ENCODE measurements at places on chromosomes 3 and 15. TPM values are rescaled to one million over a fixed set of nuclear protein-coding genes. Genes with fewer than 3 reads are reported as not detected.

DNA sequence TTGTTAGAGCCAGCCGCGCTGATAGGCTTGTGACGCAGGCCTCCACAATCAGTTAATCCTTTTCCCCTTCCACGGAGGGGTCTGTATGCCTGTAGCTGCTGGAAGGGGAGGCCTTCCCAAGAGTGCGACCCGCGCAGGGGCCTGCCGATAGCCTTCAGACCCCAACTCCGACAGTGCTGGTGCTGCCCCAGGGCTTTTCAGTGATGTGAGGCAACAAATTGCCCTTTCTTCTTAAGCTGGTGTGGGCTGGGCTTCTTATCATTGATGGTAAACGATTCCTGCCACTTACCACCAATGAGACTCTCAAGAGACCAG lies 143.4 kb downstream of the CHSY1 start:
- no peaks in the 10 kb centered on the region for H3K4me1 ChIP-seq
- no peaks in the 10 kb centered on the region for H3K27me3 ChIP-seq
- no peak for DNase-seq
- H3K4me3 ChIP-seq: no peak overlapping the region

The ROPN1B gene
- total RNA-seq: not detected

The GOLGA8K gene
- total RNA-seq: 0.66 TPM

DNA sequence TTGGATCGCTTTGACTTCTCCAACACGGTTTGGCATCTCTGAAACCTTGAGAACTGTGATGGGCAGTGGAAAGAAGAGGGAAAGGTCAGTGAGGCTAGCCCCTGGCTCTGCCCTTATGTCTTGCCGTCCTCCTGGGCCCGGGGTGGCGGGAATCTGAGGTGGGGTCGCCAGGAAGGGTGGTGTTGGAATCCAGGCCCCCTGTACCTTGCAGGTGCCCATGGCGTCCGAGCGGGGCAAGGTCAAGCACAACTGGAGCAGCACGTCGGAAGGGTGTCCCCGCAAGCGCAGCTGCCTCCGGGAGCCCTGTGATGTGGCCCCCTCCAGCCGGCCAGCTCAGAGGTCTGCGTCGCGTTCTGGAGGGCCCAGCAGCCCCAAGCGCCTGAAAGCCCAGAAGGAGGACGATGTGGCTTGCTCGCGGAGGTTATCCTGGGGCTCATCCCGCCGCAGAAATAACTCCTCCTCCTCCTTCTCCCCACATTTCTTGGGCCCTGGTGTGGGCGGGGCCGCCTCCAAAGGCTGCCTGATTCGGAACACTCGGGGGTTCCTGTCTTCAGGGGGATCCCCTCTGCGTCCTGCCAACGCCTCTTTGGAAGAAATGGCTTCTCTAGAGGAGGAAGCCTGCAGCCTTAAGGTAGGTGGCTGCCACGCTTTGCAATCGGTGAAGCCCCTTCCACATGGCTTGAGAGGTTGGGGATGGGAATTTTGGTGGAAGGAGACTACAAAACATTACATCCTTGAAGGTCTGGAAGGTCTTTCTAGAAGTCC lies 907 bp downstream of the TATDN2 start:
- no peaks in the 10 kb centered on the region for H3K36me3 ChIP-seq
- H3K27ac ChIP-seq: peak overlapping the region; percentile 82
- peaks cover 6% of the 10 kb centered on the region for H3K4me1 ChIP-seq
- no peaks in the 10 kb centered on the region for H3K27me3 ChIP-seq

- H3K4me1 ChIP-seq: no peaks in the 10 kb centered on the region
- H3K36me3 ChIP-seq: no peaks in the 10 kb centered on the region
- no peak overlapping the region for H3K27ac ChIP-seq
- H3K27me3 ChIP-seq: no peaks in the 10 kb centered on the region
- DNase-seq: peak; percentile 69
These were observed 26.2 kb downstream of the MAP4 start for GRCh38 chr3:47989981-47990440.

The CCR9 gene
- total RNA-seq: not detected

The CCDC39 gene
- total RNA-seq: 0.32 TPM

DNA sequence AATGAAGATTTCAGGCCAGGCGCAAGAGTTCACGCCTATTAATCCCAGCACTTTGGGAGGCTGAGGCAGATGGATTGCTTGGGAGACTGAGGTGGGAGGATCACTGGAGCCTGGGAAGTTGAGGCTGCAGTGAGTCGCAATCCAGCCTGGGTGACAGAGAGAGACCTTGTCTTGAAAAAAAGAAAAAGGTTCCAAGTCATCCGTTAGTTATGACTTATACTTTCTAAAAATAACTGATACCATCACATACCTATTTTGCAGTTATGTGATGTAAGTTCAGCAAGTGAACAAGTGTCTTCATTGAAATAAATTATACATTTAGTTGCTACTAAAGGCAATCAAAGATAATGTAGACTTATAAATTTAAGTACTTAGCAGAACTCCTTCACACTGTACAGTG lies 22.1 kb downstream of the CLPX start:
- peaks cover under 1% of the 10 kb centered on the region for H3K36me3 ChIP-seq
- H3K27ac ChIP-seq: no peak overlapping the region
- H3K4me1 ChIP-seq: peaks cover 3% of the 10 kb centered on the region
- H3K27me3 ChIP-seq: no peaks in the 10 kb centered on the region
- no peak overlapping the region for H3K4me3 ChIP-seq

DNA sequence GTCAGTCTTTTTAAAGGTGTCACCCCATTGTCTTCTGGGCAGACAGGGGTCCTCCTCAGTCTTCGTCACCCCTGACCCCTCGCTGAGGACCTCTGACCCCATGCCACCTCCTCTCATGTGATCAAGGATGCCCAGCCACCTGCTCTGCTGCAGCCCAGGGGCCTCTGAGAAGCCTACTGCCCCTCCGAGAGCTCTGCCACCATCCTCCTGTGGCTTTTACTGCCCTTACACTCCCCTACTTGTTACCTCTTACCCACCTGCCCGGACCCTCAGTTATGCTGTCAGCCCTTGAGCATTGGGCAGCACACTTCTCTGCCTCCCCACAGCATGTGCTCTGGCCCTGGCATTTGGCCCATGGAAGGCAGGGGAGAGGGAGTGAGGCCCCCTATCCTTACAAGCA lies 123.2 kb downstream of the LRRK1 start:
- no peak overlapping the region for H3K4me3 ChIP-seq
- no peaks in the 10 kb centered on the region for H3K36me3 ChIP-seq
- no peak for DNase-seq
- no peaks in the 10 kb centered on the region for H3K4me1 ChIP-seq
- no peaks in the 10 kb centered on the region for H3K27me3 ChIP-seq

DNA sequence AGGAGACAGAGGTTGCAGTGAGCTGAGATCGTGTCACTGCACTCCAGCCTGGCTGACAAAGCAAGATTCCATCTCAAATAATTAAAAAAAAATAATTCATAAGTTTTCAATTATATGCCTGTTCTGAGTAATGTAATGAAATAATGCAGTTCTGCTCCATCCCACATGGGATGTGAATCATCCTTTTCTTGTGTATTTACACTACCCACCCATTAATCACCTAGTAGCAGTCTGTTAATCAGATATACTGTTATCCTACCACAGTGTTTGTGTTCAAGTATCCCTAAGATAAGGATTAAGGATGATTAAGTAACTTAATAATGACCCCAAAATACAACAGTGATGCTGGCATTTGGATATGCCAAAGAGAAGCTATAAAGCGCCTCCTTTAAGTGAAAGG lies 38.8 kb downstream of the PIGB start:
- no peaks in the 10 kb centered on the region for H3K27me3 ChIP-seq
- no peak for DNase-seq
- H3K27ac ChIP-seq: no peak overlapping the region
- H3K4me3 ChIP-seq: no peak overlapping the region
- H3K4me1 ChIP-seq: no peaks in the 10 kb centered on the region

GRCh38 chr3:43649365-43649968 lies 27.7 kb upstream of the ANO10 start:
- no peak overlapping the region for H3K4me3 ChIP-seq
- H3K27me3 ChIP-seq: no peaks in the 10 kb centered on the region
- H3K36me3 ChIP-seq: no peaks in the 10 kb centered on the region
- H3K27ac ChIP-seq: no peak overlapping the region

DNA sequence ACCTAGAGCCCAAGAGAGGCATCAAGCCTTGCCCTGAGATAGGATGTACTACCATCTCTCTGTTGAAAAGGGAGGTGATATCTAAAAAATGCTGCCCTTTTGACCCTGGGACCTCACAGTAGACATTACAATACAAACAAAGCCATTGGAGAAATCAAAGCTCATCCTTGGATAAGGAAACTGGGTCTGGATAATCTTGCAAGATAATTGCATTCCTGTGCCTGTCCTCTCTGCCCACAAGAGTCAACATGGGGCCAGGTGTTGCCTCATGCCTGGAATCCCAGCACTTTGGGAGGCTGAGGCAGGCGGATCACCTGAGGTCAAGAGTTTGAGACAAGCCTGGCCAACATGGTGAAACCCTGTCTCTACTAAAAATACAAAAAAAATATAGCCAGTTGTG lies 57.3 kb upstream of the DLG1 start:
- H3K27me3 ChIP-seq: no peaks in the 10 kb centered on the region
- no peak overlapping the region for H3K4me3 ChIP-seq
- no peak for DNase-seq
- H3K36me3 ChIP-seq: no peaks in the 10 kb centered on the region

The COPG1 gene
- total RNA-seq: 121 TPM

- H3K36me3 ChIP-seq: no peaks in the 10 kb centered on the region
- no peak overlapping the region for H3K27ac ChIP-seq
- H3K4me1 ChIP-seq: no peaks in the 10 kb centered on the region
- no peak overlapping the region for H3K4me3 ChIP-seq
- no peak for DNase-seq
These were observed 605.0 kb downstream of the NLGN1 start for GRCh38 chr3:174002543-174002942.

The HGD gene
- 25.9 TPM for total RNA-seq

DNA sequence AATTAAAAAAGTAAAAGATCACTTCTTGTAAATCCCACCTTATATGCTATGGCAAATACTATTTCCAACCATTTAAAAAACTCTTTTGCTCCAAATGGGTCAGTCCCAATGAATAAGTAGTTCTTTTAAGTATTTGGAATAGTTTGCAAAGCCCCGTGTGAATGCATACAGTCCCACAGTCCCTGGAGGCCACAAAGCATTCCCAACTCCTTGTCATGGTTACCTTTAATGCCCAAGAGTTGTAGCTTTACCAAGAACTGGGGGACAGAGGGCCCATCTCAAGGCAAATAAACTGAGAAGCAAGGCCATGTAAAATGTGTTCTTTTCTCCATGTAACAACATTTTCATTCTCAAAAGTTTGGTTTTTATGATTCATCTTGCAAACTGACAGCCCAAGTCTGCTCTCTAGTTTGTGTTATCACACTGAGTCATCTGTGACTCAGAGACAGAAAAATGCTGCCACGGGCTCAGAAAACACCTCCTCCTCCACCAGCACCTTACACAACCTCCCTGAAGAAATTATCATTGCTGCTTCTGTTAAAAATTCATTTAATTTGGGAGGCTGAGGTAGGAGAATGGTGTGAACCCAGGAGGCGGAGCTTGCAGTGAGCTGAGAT lies 336.2 kb downstream of the ERC2 start:
- no peak overlapping the region for H3K4me3 ChIP-seq
- H3K36me3 ChIP-seq: no peaks in the 10 kb centered on the region
- no peak overlapping the region for H3K27ac ChIP-seq
- DNase-seq: no peak
- no peaks in the 10 kb centered on the region for H3K4me1 ChIP-seq

The EXD1 gene
- total RNA-seq: not detected

- no peaks in the 10 kb centered on the region for H3K36me3 ChIP-seq
- no peak for DNase-seq
- no peaks in the 10 kb centered on the region for H3K4me1 ChIP-seq
- no peaks in the 10 kb centered on the region for H3K27me3 ChIP-seq
- no peak overlapping the region for H3K27ac ChIP-seq
These were observed 41.3 kb downstream of the COL6A5 start for GRCh38 chr3:130386604-130387263.

The NANOGP8 gene
- 1.1 TPM for total RNA-seq

GRCh38 chr15:31050953-31051352 lies 50.6 kb downstream of the TRPM1 start:
- DNase-seq: no peak
- no peak overlapping the region for H3K4me3 ChIP-seq
- H3K27ac ChIP-seq: no peak overlapping the region
- no peaks in the 10 kb centered on the region for H3K36me3 ChIP-seq
- H3K4me1 ChIP-seq: no peaks in the 10 kb centered on the region

GRCh38 chr15:63185206-63185605 lies 4.2 kb upstream of the RAB8B start:
- no peak for DNase-seq
- no peaks in the 10 kb centered on the region for H3K4me1 ChIP-seq
- H3K27me3 ChIP-seq: no peaks in the 10 kb centered on the region
- H3K36me3 ChIP-seq: no peaks in the 10 kb centered on the region
- no peak overlapping the region for H3K4me3 ChIP-seq

Data from breast epithelium (tissue), 4 donors.